ENCODE measurements at places on chromosomes 1 and 21.

DNA sequence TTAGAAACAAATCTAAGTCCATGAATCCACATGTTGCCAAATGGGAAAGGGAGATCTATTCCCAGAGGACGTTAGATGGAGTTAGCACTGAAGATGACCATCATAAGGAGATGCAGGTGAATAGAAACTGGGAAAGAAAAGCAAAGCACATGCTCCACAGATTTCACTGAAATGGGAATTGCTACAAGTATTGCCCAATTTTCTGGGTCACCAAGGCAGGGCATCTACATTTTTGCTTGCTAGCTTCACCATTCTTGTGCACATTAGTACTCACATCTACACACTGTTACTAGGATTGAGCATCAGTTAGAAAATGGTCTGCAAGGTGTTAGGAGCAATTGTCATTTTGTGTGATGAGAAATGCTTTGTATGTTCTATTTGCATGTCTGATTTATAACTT is 99.1 kb downstream of the JAK1 start:
- no peak for DNase-seq

DNA sequence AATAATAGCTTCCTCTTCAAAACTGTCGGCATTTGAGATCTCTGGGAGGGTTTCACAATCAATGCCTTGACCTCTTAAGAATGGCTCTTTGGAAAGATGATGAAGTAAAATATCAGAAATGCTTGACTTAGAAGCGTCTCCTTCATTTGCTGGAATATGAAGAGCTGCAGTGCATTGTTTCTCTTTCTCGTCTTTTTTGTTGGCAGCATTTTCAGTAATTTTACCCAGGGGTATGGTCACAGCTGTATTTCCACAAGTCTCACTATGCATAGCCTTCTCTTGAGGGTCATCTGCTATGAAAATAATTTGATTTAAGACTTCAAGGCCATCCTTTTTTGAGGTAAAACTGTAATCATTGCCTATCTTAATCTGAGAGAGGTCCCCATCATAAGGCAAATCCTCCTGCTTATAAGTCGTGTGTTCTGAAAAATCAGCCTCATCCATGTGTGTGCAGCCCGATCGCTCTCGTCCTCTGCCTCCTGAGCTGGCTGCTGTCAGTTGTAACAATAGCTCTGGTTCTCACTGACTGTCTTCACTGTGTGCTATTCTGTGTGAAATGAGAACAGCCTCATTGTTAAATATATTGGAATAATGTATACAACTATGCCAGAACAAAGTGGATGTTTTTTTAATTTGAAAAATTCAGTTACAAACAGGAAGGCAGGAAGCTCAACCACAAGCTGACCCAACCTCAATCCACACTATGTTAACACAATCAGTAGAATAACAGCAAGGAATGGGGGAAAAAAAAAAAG is 4.5 kb downstream of the AKNAD1 start:
- no peak for DNase-seq

DNA sequence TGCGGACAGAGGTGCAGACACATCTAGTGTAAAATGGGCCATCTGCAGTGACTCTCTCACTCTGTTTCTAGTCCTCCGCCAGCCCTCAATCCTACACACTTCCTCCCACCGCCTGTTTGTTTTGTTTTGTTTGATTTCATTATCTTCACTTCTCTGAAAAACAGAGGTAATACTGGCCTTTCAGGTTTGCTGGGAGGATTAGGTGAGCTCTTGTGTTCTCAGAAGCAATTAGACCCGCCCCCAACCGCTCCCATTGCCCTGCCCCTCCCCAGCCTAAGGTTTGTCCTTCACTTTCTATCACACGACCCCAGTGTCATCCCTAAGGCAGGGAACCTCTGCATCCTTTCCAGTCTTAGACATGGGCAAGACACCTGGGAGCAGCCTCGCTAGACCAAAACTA is 43.2 kb upstream of the TACSTD2 start:
- DNase-seq: no peak

DNA sequence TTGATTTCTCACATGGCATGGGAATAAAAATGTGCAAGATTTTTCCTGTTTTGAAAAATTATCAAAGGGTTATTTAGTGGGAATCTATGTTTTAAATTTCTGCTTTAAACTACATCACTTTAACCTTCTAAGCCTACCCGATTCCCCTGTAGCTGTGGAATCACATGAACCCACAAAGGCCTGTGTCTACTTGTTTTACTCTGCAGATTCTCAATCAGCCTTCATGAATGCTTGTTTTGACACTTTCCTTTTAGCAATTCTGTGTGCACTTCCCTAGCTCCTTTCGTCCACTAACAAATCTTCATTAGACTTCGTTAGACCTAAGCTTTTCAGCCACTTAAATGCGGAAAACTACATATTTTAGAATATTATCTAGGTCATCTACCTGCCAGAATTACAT is 56.0 kb upstream of the C1orf21 start:
- DNase-seq: no peak

GRCh38 chr1:9115351-9116205 is 13.3 kb downstream of the GPR157 start:
- no peak for DNase-seq

GRCh38 chr21:32181457-32181856 is 97.4 kb downstream of the MIS18A start:
- no peak for DNase-seq

- no peak for DNase-seq
Measured at GRCh38 chr1:167033646-167034045, 44.6 kb downstream of the MAEL start.

GRCh38 chr1:182600745-182601415 is 3.3 kb downstream of the RGS16 start:
- DNase-seq: no peak

DNA sequence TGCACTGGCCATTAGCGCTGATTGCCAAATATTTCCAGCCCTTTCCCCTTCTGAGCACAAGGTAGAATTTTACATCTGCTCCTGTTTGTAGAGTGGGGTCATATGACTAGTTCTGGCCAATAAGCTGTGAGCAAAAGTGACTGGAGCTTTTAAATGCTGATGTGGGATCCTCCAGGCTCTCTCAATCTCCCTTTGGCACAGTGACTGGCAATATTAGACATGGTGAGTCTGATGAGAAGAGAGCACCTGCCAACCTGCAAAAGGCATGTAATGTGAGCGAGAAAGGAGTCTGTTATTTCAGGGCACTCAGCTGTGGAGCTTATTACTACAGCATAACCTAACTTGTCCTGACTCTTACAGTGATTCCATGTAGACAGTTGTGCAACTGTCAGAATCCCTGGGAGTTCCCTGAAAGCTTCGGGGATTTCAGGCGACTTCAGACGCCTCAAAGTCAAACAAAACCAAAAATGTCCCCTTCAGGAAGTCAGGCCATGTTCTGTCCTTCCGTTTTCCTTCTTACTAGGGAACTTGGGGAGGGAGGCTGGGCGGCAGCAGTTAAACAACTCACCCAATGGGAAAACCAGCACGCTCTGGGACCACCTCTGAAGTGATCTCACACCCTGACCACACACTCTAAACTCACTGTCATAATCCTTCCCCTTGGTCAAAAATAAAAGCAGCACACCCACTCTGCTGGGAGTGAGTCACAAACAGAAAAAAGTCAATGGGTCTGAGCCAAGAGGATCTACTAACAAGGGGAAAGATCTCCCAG is 3.6 kb upstream of the RASSF5 start:
- no peak for DNase-seq

GRCh38 chr21:37677006-37677405 is 239.3 kb downstream of the KCNJ6 start:
- no peak for DNase-seq

GRCh38 chr21:36606983-36607325 is 92.0 kb upstream of the SIM2 start:
- no peak for DNase-seq

GRCh38 chr1:70633004-70633403 is 221.9 kb downstream of the CTH start:
- no peak for DNase-seq

DNA sequence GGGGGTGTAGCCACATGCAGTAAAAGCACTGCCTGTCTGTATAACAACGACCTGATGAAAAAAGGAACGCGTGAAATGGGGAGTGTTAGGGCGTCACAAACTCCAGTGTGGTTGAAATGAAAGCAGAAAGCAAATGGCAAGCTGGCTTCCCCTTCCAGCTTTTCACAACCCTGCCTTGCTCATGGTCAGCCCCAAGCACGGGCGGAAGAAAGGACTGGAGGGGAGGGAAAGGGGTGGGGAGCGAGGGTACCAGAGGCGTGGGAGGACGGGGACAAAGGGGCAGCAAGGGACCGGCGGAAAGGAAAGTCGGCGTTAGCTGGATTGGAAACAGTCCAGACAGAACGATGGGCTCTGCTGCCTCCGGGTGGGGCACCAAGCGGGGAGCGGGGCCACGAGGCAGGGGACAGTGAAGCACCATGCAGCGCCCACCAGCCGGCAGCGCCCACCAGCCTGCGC is 9.6 kb downstream of the VPS26C start:
- DNase-seq: peak; percentile 10

Data from caudate nucleus (tissue), 63 donors.